ENCODE measurements at places on chromosomes 3 and 15. TPM values are rescaled to one million over a fixed set of nuclear protein-coding genes. Genes with fewer than 3 reads are reported as not detected.

SUSD5 gene
- polyA plus RNA-seq: 1.3 TPM

USP8 gene
- polyA plus RNA-seq: 26.9 TPM

CP gene
- 2.0 TPM for polyA plus RNA-seq

DENND6A gene
- 15.4 TPM for polyA plus RNA-seq

UCN2 gene
- not detected for polyA plus RNA-seq

NT5DC2 gene
- polyA plus RNA-seq: 31.8 TPM

ERC2 gene
- not detected for polyA plus RNA-seq

HHLA2 gene
- polyA plus RNA-seq: not detected

KIF9 gene
- polyA plus RNA-seq: 5.3 TPM

HTR3E gene
- not detected for polyA plus RNA-seq

SLC28A1 gene
- not detected for polyA plus RNA-seq

GABRR3 gene
- not detected for polyA plus RNA-seq

MNS1 gene
- 5.4 TPM for polyA plus RNA-seq

CHRFAM7A gene
- 3.8 TPM for polyA plus RNA-seq

CCR3 gene
- not detected for polyA plus RNA-seq

RNU5B-1 gene
- not detected for polyA plus RNA-seq

HRG gene
- 2.7 TPM for polyA plus RNA-seq

CELSR3 gene
- polyA plus RNA-seq: 0.71 TPM

BCHE gene
- 71.4 TPM for polyA plus RNA-seq

OR5K1 gene
- not detected for polyA plus RNA-seq

P2RY14 gene
- 5.2 TPM for polyA plus RNA-seq
